Esophagus squamous epithelium (tissue), 5 donors: ENCODE measurements at places on chromosomes 1 and 21.

GRCh38 chr1:86502721-86503405, 34.1 kb downstream of the CLCA1 start:
- H3K4me3 ChIP-seq: peak overlapping the region; percentile 46
- H3K27me3 ChIP-seq: no peaks in the 10 kb centered on the region
- H3K36me3 ChIP-seq: no peaks in the 10 kb centered on the region
- peaks cover 28% of the 10 kb centered on the region for H3K4me1 ChIP-seq
- H3K27ac ChIP-seq: peak overlapping the region; percentile 83

- H3K36me3 ChIP-seq: no peaks in the 10 kb centered on the region
- H3K27me3 ChIP-seq: no peaks in the 10 kb centered on the region
- H3K27ac ChIP-seq: no peak overlapping the region
- no peak overlapping the region for H3K4me3 ChIP-seq
Observed at GRCh38 chr1:51956528-51957509, 33.7 kb downstream of the RAB3B start.

GRCh38 chr1:220160027-220160426, 66.1 kb downstream of the IARS2 start:
- peaks cover 16% of the 10 kb centered on the region for H3K36me3 ChIP-seq
- no peak overlapping the region for H3K27ac ChIP-seq
- DNase-seq: no peak
- no peak overlapping the region for H3K4me3 ChIP-seq

DNA sequence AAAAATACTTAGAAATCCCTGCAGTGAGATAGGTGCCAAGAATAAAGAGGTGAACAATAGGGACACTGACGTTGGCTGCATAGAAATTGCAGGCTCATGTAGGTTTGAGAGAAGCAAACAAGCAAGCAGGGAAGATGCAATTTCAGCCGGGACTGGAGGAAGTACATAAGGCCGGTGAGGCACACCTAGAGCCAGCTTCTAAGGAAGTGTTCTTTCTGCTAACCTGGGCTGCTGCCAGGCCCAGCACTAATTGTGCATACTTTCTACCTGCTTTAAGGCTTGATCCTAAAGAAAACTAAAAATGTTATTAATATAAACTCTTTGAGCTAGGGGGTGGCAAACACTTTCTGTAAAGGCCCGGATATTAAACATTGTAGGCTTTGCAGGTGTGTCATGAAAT, 71.0 kb downstream of the LMO4 start:
- peaks cover 4% of the 10 kb centered on the region for H3K4me1 ChIP-seq
- no peaks in the 10 kb centered on the region for H3K36me3 ChIP-seq
- H3K4me3 ChIP-seq: no peak overlapping the region

GRCh38 chr1:41368801-41369200, 7.6 kb downstream of the FOXO6 start:
- H3K27ac ChIP-seq: no peak overlapping the region
- no peak for DNase-seq
- H3K4me1 ChIP-seq: peaks cover 26% of the 10 kb centered on the region
- no peak overlapping the region for H3K4me3 ChIP-seq
- H3K36me3 ChIP-seq: no peaks in the 10 kb centered on the region

GRCh38 chr1:225754940-225755641, 22.5 kb upstream of the SRP9 start:
- no peaks in the 10 kb centered on the region for H3K36me3 ChIP-seq
- H3K27me3 ChIP-seq: no peaks in the 10 kb centered on the region
- H3K4me3 ChIP-seq: no peak overlapping the region
- peak overlapping the region; percentile 68 for H3K27ac ChIP-seq
- peaks cover 40% of the 10 kb centered on the region for H3K4me1 ChIP-seq

DNA sequence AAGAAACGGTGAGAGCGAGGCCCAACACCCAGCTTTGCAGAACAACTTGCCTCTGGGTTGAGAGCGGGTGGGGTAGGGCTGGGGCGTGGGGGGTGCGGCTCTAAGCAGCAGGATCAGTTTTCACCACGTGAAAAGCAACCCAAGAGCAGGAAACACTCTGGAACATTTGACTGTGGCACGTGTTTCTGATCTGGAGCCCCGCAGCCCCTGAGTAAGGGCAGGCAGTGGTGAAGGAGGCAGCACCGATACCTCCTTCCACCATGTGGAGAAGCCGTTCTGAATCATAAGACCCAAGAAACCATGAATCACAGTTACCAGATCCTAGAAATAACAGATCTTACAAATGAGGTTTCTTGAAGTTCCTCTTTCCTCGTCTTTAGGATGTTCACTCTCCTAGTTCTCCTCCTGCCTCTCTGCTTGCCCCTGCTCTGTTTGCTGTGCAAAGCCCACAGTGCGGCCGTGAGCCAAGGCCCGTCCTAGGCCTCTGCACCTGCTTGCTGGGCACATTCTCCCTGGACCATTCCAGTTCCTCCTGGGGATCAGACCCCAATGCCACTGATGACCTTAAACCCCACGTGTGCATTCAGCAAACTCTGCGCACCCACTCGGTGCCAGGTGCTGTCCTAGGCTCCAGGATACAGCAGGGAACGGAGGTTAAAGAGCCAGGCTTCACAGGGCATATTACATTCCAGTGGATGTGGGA, 31.9 kb downstream of the SLC1A7 start:
- H3K27me3 ChIP-seq: no peaks in the 10 kb centered on the region
- H3K27ac ChIP-seq: peak overlapping the region; percentile 2
- no peaks in the 10 kb centered on the region for H3K36me3 ChIP-seq
- DNase-seq: no peak
- peaks cover 38% of the 10 kb centered on the region for H3K4me1 ChIP-seq
- H3K4me3 ChIP-seq: no peak overlapping the region

- H3K27me3 ChIP-seq: no peaks in the 10 kb centered on the region
- H3K4me1 ChIP-seq: no peaks in the 10 kb centered on the region
- no peak overlapping the region for H3K27ac ChIP-seq
- H3K4me3 ChIP-seq: no peak overlapping the region
- DNase-seq: no peak
Observed at GRCh38 chr1:60866917-60867531, 215.3 kb upstream of the NFIA start.

GRCh38 chr1:145871994-145872924, 13.4 kb upstream of the PIAS3 start:
- H3K4me1 ChIP-seq: peaks cover 30% of the 10 kb centered on the region
- no peaks in the 10 kb centered on the region for H3K27me3 ChIP-seq
- peak overlapping the region; percentile 52 for H3K4me3 ChIP-seq
- no peaks in the 10 kb centered on the region for H3K36me3 ChIP-seq
- peak overlapping the region; percentile 85 for H3K27ac ChIP-seq
- DNase-seq: no peak
